Breast epithelium (tissue), 4 donors: ENCODE measurements at places on chromosomes 6 and 20.

- H3K4me3 ChIP-seq, result no peak overlapping the region
- no peaks in the 10 kb centered on the region for H3K4me1 ChIP-seq
- no peaks in the 10 kb centered on the region for H3K36me3 ChIP-seq
- no peak for DNase-seq
Measured at GRCh38 chr6:26561533-26562466, 23.6 kb downstream of the HMGN4 start.

DNA sequence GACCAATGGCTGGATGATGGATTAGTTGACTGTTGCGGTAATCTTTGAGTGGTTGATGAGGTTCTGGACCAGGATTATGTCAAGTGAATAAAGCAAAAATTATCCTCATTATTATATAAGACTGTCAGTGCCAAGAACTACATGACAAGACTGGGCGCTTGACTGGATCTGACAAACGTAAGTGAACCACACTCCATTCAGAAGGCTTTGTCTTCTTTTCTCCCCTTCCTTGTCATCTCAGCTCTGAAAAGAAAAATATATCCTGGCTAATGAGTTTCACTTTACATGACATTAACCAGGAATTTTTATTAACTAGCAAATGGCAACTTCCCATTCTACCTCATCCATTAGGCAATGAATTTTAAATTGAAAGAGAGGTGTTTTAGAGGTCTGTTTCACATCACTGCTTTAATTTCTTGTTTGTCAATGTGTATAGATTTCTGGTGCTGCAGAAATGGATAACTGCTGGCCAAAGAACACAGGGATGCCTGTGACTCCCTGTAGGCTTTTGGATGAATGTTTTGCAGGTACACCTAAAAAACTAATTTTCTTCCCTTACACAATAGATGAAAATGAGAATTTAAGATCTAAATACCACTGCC, 150.1 kb downstream of the ELOVL4 start:
- no peak overlapping the region for H3K4me3 ChIP-seq
- H3K27me3 ChIP-seq, result no peaks in the 10 kb centered on the region
- no peaks in the 10 kb centered on the region for H3K4me1 ChIP-seq
- H3K36me3 ChIP-seq, result no peaks in the 10 kb centered on the region
- H3K27ac ChIP-seq, result no peak overlapping the region

DNA sequence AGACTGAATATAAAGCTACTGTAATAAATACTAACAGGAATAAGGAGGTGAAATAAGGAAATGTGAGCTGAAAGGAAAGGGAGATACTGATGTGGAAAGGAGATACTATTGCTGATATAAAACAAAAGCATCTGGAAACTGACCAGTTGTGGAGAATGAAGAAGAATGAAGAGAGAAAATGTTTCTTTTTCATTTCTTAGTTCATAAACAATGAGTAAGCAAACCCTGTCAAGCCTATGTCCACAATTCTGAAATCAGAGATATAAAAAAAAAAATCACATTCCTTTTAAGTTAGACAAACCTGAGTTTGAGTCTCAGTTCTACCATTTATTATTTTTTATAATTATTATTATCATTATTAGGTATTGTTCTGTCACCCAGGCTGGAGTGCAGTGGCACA, 121.6 kb upstream of the GJE1 start:
- no peak overlapping the region for H3K27ac ChIP-seq
- no peak overlapping the region for H3K4me3 ChIP-seq
- no peaks in the 10 kb centered on the region for H3K27me3 ChIP-seq

GRCh38 chr6:70107852-70108629, 194.8 kb downstream of the COL9A1 start:
- no peak overlapping the region for H3K27ac ChIP-seq
- H3K4me3 ChIP-seq, result no peak overlapping the region
- no peaks in the 10 kb centered on the region for H3K4me1 ChIP-seq
- no peak for DNase-seq
- H3K36me3 ChIP-seq, result no peaks in the 10 kb centered on the region

DNA sequence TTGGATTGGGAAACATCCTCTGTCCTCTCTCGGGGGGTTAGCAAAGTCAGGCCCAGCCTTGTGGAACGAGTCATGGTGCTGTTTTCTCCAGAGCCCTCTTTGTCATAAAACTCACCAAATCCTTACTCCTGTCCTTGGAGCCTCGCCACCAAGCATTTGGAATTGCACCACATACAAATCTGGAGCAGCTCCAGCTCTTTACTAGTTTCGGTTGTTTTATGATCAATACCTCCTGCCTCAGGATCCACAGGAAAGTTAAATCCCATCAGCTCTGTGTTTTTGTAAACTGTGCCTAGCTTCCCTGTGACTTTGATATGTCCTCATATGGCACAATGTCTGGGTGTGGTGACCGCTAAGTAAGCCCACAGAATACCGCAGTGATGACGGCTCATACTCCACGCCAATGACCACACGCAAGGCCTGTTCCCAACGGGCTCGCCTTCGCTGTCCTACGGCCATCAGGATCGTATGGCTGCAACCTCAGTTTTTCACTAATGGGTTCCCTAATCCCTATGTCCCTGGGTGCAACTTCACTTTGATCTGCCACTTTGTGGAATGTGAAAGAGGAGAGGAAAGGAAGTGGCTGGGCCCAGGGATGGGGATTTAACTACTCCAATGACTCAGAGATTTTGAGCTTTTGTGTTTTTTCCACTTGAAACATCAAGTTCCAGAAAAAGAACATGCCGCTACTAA, 111.3 kb upstream of the FOXQ1 start:
- no peak overlapping the region for H3K4me3 ChIP-seq
- H3K36me3 ChIP-seq, result no peaks in the 10 kb centered on the region
- no peak for DNase-seq
- H3K4me1 ChIP-seq, result no peaks in the 10 kb centered on the region

DNA sequence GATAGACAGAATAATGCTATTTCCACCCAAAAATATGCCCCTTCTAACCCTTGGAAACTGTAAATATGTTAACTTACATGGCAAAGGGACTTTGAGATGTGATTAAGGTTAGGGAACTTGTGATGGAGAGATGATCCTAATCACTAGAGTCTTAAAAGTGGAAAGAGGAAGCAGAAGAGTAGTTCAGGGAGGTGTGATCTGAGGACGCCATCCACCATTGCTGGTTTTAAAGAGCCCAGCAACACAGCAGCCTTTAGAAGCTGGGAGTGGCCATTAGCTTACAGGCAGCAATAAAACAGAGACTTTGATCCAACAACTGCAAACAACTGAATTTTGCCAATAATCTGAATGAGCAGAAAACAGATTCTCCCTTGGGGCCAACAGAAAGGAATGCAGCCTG, 30.6 kb downstream of the ZNF311 start:
- H3K36me3 ChIP-seq, result no peaks in the 10 kb centered on the region

DNA sequence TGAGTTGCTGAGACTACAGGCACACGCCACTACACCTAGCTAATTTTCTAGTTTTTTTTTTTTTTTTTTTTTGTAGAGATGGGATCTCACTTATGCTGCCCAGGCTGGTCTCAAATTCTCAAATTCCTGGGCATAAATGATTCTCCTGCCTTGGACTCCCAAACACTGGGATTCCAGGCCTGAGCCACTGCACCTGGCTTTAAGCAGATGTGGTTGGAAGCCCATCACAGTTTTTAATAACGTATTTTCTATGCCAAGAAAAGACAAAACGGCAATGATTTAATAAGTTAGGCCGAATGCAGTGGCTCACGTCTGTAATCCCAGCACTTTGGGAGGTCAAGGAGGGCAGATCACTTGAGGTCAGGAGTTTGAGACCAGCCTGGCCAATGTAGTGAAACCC, 456.6 kb downstream of the PRKN start:
- H3K4me3 ChIP-seq, result no peak overlapping the region
- no peaks in the 10 kb centered on the region for H3K4me1 ChIP-seq
- no peak overlapping the region for H3K27ac ChIP-seq
- H3K36me3 ChIP-seq, result no peaks in the 10 kb centered on the region
- H3K27me3 ChIP-seq, result no peaks in the 10 kb centered on the region

DNA sequence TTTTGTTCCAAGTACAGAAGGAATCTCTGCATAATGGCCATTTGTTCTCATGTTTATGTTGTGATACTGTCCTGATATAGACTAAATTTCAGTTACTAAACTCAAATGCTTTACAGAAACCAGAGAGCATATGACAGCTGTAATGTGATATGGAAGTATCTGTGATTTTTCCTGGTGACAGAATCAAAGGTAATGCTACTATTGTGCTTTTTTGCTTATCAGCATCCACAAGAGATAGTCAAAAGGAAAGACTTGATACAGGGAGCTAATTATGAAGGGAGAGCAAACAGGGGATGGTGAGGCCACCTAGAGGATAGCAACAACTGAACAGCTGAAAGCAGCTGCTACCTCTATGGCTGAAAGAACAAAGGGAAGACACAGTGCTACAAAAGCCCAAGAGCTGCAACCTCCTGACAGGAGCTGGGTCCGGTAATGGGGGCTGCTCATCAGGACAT, 181.4 kb downstream of the PHF3 start:
- H3K4me3 ChIP-seq, result no peak overlapping the region
- no peaks in the 10 kb centered on the region for H3K4me1 ChIP-seq
- H3K27me3 ChIP-seq, result no peaks in the 10 kb centered on the region
- H3K36me3 ChIP-seq, result no peaks in the 10 kb centered on the region
- DNase-seq, result no peak

GRCh38 chr20:33821270-33821836, 10.2 kb downstream of the CHMP4B start:
- no peak overlapping the region for H3K27ac ChIP-seq
- no peaks in the 10 kb centered on the region for H3K27me3 ChIP-seq
- H3K4me1 ChIP-seq, result no peaks in the 10 kb centered on the region
- no peak overlapping the region for H3K4me3 ChIP-seq
- H3K36me3 ChIP-seq, result no peaks in the 10 kb centered on the region
